ENCODE measurements at places on chromosomes 1 and 21.
A peak's percentile ranks its signal among the peaks of the same experiment; 100 is the strongest.

GRCh38 chr21:44434568-44434925, 20.8 kb upstream of the LRRC3 start:
- DNase-seq: no peak

DNA sequence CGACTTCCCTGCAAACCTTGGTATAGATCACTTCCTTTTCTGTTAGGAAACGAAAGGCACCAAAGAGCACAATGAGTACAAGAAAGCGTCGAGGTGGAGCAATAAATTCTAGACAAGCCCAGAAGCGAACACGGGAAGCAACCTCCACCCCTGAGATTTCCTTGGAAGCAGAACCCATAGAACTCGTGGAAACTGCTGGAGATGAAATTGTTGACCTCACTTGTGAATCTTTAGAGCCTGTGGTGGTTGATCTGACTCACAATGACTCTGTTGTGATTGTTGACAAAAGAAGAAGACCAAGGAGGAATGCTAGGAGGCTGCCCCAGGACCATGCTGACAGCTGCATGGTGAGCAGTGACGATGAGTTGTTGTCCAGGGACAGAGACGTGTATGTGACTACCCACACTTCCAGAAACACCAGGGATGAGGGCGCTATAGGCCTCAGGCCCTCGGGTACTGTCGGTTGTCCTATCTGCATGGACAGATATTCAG, 18.5 kb downstream of the FAM89A start:
- peak; percentile 36 for DNase-seq

GRCh38 chr1:103194984-103195383, 86.7 kb upstream of the COL11A1 start:
- DNase-seq: no peak

- no peak for DNase-seq
These were observed 205.0 kb downstream of the KCTD3 start for GRCh38 chr1:215772151-215772550.
